Cardiac muscle cell (in vitro differentiated cells and primary cell): ENCODE measurements at places on chromosomes 2 and 18.
A peak's percentile ranks its signal among the peaks of the same experiment; 100 is the strongest.

- DNase-seq: no peak
These were observed 20.8 kb downstream of the LHCGR start for GRCh38 chr2:48734576-48735303.

DNA sequence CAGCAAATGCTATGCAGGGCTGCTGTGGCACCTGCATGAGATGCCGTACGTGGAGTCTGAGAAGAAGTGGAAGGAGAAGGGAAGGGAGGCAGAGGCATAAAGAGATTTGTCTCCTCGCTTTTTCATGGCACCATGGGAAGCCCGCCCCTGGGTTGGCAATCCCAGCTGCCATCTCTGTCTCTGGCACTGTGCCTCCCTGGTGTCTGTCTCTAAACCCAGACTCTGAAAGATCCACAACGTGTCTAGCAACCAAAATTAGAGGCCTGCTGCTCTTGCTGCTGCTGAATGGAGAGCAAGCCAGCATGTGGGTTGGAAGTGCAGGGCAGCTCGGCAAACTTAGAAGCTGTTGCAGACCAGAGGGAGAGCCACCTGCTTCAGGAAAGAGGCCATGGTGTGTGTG is 53.1 kb downstream of the INO80C start:
- DNase-seq: no peak

GRCh38 chr2:155381436-155381835 is 682.9 kb downstream of the KCNJ3 start:
- no peak for DNase-seq

- no peak for DNase-seq
These were observed 97.7 kb downstream of the SOCS6 start for GRCh38 chr18:70386582-70386981.

GRCh38 chr18:58909521-58909920 is 44.8 kb downstream of the ZNF532 start:
- DNase-seq: no peak

DNA sequence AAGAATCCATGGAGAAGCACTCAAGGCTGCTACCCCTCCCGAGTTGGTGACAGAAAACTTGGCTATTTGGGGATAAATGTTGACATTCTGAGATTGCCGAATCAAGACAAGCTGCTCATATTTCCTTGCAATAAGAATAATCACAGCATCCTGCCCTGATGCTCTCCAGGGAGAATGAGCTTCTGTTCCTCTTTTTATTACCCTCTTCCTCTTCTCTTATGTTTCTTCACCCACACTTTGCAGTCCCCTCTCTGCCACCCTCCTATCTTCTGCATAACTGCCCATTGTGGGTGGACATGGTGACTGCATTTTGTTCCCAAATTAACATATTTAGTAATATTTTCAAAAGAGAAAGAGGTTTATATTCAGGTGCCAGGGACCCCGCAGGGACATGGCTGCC is 11.9 kb upstream of the MSGN1 start:
- no peak for DNase-seq

- DNase-seq: no peak
These were observed 8.6 kb upstream of the SERPINB2 start for GRCh38 chr18:63878925-63879324.

DNA sequence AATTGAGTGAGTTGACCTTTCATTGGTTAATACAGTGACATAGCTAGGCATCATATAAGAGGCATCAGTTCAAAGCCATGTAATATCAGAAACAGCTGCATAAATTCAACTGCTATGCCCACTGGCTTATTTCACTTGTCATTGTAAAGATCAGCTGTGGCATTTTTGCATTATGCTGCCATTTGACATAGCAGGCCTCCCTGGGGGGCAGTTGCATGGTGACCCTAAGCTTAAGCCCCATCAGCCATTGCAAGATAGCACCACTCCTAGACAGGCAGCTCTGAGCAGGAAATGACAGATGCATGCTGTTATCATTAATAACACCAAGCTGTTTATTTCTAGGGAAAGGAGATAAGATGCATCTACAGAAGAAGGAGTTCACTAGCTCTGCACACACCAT is 233.4 kb upstream of the CNTNAP5 start:
- no peak for DNase-seq

- DNase-seq: no peak
These were observed 518.6 kb upstream of the FSIP2 start for GRCh38 chr2:185219981-185220380.

GRCh38 chr2:232515639-232516038 is 4.5 kb upstream of the PRSS56 start:
- no peak for DNase-seq

- DNase-seq: no peak
These were observed 1178.7 kb downstream of the SUCLG1 start for GRCh38 chr2:83280391-83280790.

- no peak for DNase-seq
These were observed 325.2 kb downstream of the PDE11A start for GRCh38 chr2:177747384-177747783.

DNA sequence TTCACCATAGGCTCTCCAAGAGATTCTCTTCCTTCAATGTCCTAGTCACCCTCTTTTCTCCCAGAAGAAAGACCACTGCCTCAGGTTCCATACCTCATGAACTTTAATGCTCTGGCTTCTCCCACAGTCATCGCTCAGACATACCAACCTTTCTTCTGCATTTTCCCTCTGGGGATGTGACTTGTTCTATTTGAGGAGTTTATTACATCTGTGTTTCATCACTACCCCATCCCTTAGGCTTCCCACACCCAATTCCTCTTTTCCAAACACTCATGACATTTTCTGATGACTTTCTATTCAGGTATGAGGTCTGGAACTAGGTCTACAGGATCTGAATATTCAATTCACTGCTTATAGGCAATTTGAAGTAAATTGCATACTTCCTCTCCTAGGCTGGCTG is 298.6 kb upstream of the MAP2 start:
- DNase-seq: no peak

DNA sequence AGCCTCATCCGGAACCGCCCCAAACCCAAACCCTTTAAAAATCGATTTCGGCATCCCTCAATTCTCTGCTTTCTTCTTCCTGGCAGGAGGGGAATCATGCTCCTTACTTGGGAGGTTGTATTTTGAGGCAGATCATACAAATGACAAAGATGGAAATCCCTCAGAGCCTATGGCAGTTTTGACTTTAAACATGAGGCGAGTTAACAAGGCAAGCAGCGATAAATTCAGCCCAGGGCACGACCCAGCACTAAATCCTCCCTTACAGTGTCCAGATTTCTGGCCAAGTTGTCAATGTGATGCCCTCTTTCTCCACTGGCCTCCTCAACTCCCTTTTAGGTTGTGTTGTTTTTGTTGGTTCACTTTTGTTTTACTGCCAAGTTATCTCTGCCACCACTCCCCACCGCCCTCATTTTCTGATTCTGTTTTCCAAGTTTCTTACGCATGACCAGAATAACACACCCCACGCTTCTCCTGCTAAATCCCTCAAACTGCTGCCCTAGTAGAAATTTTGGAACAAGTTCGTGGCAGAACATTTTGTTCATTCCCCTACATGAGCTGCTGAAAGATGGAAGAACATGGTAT is 68.3 kb downstream of the CTAGE1 start:
- no peak for DNase-seq

DNA sequence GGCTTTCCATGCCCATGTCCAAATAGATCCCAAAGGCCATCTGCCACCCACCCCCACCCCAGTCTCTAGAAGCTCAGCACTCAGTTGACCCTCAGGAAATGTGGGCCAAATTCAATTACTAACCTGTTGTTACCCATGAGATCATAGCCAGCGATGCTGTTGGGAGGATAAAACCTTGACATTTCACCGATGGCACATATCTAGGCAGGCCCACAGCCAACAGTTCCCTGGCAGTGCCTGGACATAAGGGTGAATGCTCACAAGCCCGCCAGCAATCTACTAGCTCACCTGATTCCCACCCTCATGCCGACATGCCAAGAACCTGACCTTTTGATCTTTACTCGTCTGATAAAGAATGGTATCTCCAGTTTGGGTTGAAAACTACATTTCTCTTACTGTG is 11.8 kb upstream of the ACOXL start:
- no peak for DNase-seq

- peak; percentile 92 for DNase-seq
These were observed 14.3 kb downstream of the KCNK3 start for GRCh38 chr2:26706616-26707473.

DNA sequence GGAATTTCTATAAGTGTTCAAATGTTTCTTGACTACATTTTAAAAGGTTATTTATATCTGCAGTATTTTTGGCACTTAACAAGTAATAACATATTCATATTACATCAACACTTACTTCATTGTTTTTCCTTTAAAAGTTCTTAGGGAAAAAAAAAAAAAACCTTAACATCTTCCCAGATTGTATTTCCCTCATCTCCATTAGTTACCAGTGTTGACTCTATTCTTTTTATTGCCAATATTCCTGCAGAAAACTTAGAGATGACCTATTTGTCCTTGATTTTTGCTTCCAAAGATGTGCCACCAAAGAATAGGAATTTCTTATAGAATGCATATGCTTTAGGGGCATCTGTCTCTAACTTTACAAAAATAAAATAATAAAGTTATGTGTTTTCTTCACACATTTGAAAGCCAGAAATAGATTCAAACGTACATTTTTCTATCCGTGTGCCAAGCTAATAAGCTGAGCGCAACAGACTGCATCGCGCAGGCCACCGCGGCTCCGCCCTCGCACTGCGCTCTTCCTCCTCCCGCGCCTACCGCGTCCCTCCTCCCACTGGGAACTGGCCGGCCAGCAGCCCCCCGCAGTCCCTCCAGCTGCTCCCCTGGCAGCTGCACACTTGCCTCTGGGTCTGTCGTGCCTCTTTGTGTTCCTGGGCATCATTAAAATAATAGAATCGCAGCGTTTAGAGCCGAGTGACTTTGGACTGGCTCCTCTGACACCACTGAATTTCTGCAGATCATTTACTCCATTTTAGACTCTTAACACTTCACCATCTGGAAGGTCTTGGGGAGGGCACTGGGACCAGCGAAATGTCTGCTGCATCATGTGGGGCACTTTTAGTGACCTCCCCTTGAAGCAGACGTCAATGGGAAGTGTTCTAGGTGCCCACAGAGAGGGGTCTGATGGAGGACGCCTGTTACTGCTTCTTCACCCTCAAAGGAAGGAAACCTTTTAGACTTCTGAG is 21.2 kb upstream of the NAB1 start:
- peak; percentile 55 for DNase-seq

DNA sequence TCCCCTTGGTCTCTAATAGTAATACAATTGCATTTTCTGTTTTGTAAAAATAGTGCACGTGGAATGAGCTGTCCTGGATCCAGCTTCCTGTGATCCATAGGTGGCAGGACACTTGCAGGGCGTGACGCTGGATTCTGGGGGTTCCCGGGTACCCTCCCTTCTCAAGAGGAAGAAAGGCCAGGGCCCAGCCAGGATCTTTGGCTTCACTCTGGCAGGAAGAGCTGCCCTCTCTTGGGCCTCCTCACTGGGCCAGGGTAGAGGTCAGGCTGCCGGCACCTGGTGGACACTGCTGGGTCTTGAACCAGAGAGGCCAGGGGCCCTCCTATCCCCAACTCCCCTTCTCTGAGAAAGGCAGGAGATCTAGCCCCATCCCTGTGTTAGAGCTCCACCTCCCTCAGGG is 37.8 kb upstream of the OTOF start:
- DNase-seq: no peak

DNA sequence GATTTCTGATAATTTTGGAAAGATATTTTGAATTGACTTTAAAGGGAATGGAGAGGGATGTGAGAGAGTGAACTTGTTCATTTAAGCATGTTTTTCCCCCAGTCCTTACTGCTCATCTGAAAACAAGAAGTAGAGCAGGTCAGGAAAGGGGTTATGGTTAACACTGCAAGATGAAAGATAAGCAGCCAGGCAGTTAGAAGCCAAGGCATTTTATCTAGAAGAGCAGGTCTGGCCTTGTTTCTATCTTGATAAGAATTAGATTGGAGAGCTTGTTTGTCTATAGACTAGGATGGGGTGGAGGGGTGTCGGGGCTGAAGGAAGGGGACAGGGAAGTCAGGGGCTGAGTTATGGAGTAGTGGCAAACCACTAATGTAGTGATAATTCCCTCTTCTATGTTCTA is 171.6 kb downstream of the IKZF2 start:
- no peak for DNase-seq

DNA sequence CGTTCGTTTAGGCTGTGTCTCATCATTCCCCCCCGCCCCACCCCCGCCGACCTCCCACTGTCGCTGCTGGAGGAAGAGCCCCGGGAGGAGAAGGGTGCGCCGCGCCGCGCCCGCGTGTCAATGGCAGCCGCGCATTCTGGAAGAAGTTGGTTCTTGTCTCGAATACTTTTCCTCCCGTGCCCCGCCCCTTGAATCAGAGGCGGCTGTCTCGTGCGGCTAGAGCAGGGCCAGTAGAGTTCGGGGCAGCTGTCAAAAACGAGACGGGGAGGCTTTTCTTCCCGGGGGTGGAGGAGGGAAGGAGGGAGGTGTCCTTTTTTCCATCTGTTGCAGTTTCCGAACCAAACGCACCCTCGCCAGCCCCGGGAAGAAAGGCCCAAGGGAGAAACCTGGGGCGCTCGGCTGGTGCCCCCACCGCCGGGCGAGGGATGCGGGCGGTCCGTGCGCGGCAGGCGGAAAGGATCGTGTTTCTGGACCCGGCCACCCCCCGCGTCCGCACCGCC is 410 bp upstream of the TGIF1 start:
- peak; percentile 92 for DNase-seq

DNA sequence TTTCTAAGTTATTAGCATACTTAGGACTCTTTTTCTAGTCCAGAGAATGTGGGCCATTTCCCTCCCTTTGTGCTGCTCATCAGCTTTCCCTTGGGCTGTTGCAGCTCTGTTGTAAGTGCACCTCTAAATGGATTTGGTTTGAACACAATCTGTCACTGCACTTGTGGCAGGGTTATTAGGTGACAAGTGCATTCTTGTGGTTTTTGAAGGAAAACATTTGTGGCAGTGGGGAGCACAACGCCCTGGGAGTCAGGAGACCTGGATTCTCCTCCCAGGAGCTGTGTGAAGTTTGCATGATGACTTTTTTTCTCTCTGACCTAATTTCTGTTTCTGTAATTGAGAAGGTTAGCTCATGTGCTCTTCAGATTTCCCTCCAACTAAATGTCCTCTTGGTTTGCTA is 630.9 kb upstream of the FAM98A start:
- DNase-seq: no peak

DNA sequence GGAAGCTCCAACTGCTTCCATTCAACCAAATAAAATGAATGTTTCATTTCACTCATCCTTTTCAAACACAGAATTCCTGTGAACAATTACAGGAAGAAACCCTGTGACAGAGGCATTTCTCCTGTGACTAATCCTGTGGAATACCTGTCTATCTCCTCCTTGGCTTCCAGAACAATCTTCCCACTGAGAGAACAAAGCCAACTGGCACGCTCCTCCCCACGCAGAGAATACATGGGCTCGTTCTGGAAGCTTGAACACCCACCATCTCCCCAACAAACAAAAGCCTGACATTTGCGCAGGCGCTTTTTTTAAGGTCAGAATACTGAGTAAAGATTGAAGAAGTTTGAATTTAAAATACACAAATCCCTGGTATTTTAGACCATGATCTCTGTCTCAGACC is 104.7 kb upstream of the SLC66A3 start:
- no peak for DNase-seq

- peak; percentile 73 for DNase-seq
These were observed 9.3 kb upstream of the THADA start for GRCh38 chr2:43605079-43605655.

DNA sequence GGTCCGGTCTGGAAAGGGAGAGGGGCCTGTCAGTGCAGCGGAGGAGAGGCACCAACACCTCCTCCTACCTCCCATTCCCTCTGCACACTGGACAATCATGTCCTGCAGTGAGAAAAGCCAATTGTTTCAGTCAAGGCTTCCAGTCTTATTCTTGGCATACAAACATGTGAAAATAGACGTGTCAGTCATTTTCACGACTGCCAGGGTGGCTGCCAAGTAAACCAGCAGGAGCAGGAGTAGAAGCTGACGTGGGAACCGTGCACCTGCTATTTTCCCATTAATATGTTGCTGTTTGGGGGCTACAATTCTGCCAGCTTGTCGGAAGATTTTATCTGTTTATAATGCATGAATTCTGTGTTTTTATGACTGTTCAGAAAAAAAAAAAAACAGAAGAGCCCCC is 202.3 kb downstream of the SPP2 start:
- DNase-seq: no peak
